Heart left ventricle (tissue), 16 donors: ENCODE measurements at places on chromosomes 2 and 18. TPM values are rescaled to one million over a fixed set of nuclear protein-coding genes. Genes with fewer than 3 reads are reported as not detected.

GRCh38 chr2:160224060-160224459 lies 24.0 kb upstream of the ITGB6 start:
- no peaks in the 10 kb centered on the region for H3K27me3 ChIP-seq
- H3K4me1 ChIP-seq, result peaks cover 39% of the 10 kb centered on the region
- H3K4me3 ChIP-seq, result no peak overlapping the region
- DNase-seq, result no peak

FOSL2 gene
- total RNA-seq, result 34.2 TPM

DNA sequence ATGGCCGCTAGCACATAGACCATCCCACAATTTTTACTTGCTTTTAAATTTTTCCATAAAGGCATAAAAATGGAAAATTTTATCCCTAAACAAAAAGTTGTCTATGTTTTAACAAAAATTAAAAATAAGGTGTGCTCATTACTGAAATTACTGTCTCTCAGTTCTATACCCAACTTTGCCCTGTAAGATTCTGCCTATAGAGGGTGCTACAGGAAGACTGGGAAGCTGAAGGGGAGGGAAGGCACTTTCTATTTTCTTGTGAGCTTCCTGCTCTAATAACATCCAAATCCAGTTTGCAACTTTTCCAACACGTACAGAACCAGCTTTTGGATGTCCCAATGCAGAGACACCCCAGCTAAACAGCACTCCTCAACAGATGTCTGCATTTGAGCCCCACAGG lies 666.9 kb downstream of the PLCL1 start:
- DNase-seq, result no peak
- H3K27ac ChIP-seq, result no peak overlapping the region
- no peak overlapping the region for H3K4me3 ChIP-seq
- no peaks in the 10 kb centered on the region for H3K4me1 ChIP-seq

ATOH8 gene
- total RNA-seq, result 103 TPM

GRCh38 chr2:42562474-42563144 lies 5.8 kb upstream of the MTA3 start:
- peaks cover under 1% of the 10 kb centered on the region for H3K4me1 ChIP-seq
- no peak overlapping the region for H3K4me3 ChIP-seq
- no peak overlapping the region for H3K27ac ChIP-seq

DNA sequence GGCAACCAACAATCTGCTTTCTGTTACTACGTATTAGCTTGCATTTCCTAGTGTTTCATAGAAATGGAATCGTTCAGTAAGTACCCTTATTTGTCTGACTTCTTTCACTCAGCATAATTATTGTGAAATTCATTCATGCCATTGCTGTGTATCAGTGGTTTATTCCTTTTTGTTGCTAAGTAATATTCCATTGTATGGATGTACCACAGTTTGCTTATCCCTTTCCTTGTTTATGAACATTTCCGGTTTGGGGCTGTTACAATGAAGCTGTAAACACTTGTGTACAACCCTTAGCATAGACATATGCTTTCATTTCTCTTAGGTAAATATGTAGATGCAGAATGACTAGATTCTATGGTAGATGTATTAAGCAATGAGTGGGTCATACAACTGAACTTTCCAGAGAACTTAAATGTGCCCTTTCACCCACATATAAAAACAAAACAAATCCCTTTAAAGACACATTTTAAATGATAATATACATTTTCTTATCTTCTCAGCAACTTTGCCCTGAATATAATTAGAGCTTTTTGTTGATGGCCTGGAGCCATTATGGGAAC lies 21.9 kb downstream of the FER1L5 start:
- H3K27me3 ChIP-seq, result no peaks in the 10 kb centered on the region
- H3K36me3 ChIP-seq, result no peaks in the 10 kb centered on the region
- no peak overlapping the region for H3K4me3 ChIP-seq
- peaks cover 7% of the 10 kb centered on the region for H3K4me1 ChIP-seq
- DNase-seq, result no peak

DNA sequence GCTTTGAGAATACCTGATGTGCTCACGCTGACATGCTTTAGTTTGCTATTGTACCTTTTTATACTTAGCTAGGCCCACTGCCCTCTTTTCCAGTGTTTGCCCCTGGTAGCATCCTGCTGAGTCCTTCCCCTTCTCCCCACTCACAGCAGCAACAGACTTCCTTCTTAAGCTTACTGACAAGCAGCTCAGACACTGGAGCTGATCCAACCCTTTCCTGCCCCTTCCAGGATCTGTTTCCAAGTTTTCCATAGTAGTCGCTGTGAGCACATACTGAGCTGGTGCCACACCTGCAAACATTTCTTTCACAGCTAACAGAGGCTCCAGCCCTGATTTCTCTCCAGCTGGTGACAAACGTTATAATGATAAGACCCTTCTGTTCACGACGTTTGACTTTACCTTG lies 991.4 kb upstream of the CELF4 start:
- no peaks in the 10 kb centered on the region for H3K27me3 ChIP-seq
- H3K36me3 ChIP-seq, result no peaks in the 10 kb centered on the region

- peaks cover 2% of the 10 kb centered on the region for H3K36me3 ChIP-seq
- H3K27me3 ChIP-seq, result no peaks in the 10 kb centered on the region
- no peak for DNase-seq
- H3K4me1 ChIP-seq, result no peaks in the 10 kb centered on the region
- H3K27ac ChIP-seq, result no peak overlapping the region
These were observed 300.3 kb downstream of the NBAS start for GRCh38 chr2:15260835-15261234.

DNA sequence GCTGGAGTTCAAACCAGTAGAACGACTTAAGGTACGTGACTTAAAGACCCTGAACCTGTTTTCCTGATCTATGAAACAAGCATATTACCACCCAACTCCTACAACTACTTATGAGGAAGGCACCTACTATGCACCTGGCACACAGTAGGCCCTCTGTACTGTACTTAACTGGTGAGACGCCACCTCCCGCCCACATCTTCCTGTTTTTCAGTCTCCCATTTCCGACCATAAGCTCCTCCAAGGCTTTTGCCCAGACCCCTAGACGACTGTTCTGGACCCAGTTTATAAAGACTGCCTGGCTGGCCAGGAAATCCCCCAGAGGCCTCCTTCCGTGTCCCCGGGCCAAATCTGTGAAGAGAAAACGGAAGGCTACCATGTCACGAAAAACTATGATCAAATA lies 1.5 kb downstream of the GALNT14 start:
- DNase-seq, result no peak
- no peaks in the 10 kb centered on the region for H3K36me3 ChIP-seq
- peaks cover 19% of the 10 kb centered on the region for H3K4me1 ChIP-seq
- H3K27me3 ChIP-seq, result peaks cover 53% of the 10 kb centered on the region
- peak overlapping the region; percentile 55 for H3K4me3 ChIP-seq
- no peak overlapping the region for H3K27ac ChIP-seq

DNA sequence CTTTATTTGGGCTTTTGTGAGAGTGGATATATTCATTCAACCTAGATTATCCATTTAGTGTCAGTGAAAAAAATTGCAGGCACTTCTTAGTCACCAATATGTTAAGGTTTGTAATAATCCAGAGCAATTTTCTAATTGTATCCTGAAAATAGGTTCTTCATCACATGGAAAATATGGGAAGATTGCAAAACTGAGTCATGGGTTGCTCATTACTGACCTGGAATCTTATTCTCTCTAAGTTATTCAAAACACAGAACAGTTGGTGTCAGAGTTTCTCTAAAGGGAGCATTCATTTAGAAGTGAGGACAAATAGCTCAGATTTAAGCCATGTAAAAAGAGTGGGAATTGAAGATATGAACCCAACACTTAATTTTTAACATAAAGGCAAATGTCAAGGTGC lies 181.3 kb downstream of the IKZF2 start:
- no peak overlapping the region for H3K27ac ChIP-seq
- no peaks in the 10 kb centered on the region for H3K36me3 ChIP-seq
- H3K4me3 ChIP-seq, result no peak overlapping the region

- no peak overlapping the region for H3K27ac ChIP-seq
- no peak overlapping the region for H3K4me3 ChIP-seq
- no peaks in the 10 kb centered on the region for H3K36me3 ChIP-seq
- H3K27me3 ChIP-seq, result no peaks in the 10 kb centered on the region
- no peak for DNase-seq
These were observed 146.1 kb upstream of the ZEB2 start for GRCh38 chr2:144666032-144666431.

MROH2A gene
- 0.75 TPM for total RNA-seq

DNA sequence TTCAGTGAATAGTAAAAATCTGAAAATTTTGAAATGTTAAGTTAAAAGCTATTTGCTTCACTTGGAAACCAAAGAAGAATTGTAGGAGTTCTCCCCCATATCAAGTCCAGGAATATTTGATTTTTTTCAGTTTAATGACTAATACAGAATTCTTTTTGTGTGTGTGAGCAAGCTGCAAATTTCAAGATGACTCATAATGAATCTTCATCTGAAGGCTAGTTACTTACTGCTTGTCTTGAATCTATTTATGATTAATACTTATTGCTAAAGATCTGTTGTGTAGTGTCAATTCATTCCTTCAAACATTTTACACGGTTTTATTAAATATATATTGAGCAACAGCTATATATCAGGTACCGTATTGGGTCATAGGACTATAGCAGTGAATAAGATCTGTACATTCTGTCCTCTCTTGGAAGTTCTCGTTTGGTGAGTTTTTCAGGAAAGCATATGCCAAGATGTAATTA lies 47.8 kb upstream of the CAVIN2 start:
- H3K4me1 ChIP-seq, result peaks cover 4% of the 10 kb centered on the region
- no peak overlapping the region for H3K4me3 ChIP-seq
- no peaks in the 10 kb centered on the region for H3K27me3 ChIP-seq
- H3K36me3 ChIP-seq, result no peaks in the 10 kb centered on the region
- DNase-seq, result no peak
- H3K27ac ChIP-seq, result no peak overlapping the region

YIPF4 gene
- total RNA-seq, result 77.5 TPM

DNA sequence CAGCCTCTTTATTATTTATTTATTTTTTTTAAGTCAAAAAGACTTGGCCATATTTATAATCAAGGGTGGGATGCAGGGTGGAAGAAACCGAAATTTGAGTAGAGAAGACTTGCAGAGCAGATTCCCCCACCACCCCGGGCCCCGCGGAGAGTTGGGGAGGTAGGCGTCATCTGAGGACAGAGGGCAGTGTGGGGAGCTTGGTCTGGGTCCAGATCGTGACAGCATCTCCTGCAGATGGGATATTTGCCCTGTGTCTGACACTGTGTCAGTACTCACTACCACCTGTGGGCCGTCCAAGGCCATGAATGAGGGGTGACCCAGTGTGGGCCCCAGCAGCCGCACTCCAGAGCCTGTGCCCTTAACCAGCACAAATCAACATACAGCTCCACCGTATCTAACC lies 10.5 kb upstream of the PRELID3A start:
- no peak overlapping the region for H3K27ac ChIP-seq
- H3K27me3 ChIP-seq, result no peaks in the 10 kb centered on the region
- no peak for DNase-seq
- H3K4me3 ChIP-seq, result no peak overlapping the region
- no peaks in the 10 kb centered on the region for H3K4me1 ChIP-seq
- no peaks in the 10 kb centered on the region for H3K36me3 ChIP-seq

C2orf15 gene
- 0.70 TPM for total RNA-seq

- H3K4me1 ChIP-seq, result no peaks in the 10 kb centered on the region
- no peaks in the 10 kb centered on the region for H3K36me3 ChIP-seq
- no peak for DNase-seq
- H3K27me3 ChIP-seq, result no peaks in the 10 kb centered on the region
- H3K27ac ChIP-seq, result no peak overlapping the region
These were observed 35.8 kb upstream of the ASPRV1 start for GRCh38 chr2:69997015-69997830.

- no peak overlapping the region for H3K27ac ChIP-seq
- H3K4me3 ChIP-seq, result no peak overlapping the region
- H3K27me3 ChIP-seq, result no peaks in the 10 kb centered on the region
- DNase-seq, result no peak
- H3K4me1 ChIP-seq, result no peaks in the 10 kb centered on the region
These were observed 36.4 kb upstream of the LMAN1 start for GRCh38 chr18:59395226-59396175.

DNA sequence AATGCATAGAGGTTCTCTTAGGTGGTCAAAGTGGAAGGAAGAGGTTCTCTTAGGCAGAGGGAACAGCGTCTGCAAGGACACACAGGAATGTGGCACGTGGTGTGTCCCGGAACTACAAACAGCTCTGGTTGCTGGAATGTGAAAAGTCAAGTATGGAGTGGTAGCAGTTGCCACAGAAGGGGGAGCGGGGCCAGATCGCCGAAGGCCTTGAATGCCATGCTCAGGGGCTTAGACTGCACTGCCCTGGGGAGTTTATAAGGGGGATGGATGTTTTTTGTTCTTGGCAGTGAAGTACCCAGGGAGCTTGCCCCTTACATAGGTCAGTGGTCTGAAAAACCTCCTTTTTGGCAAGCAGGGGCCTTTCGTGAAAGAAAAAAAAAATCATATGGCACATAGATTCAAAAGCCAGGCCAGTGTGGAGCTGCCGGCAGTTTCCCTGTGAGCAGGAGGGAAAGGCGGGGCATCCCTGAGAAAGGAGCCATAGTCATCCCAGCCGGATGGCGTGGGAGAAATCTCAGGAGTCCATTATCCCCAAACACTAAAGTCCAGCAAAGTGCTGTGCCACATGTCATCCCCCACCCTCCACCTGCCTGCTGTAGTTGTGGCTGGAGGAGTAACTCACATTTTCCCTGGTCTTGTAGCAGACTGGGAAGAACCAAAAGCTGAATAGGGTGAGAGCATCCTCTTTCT lies 45.4 kb downstream of the GORASP2 start:
- H3K36me3 ChIP-seq, result no peaks in the 10 kb centered on the region
- H3K27ac ChIP-seq, result peak overlapping the region; percentile 89
- peak overlapping the region; percentile 74 for H3K4me3 ChIP-seq
- no peaks in the 10 kb centered on the region for H3K27me3 ChIP-seq
- no peak for DNase-seq

GRCh38 chr2:189834059-189834458 lies 49.8 kb downstream of the PMS1 start:
- no peaks in the 10 kb centered on the region for H3K4me1 ChIP-seq
- H3K36me3 ChIP-seq, result no peaks in the 10 kb centered on the region
- DNase-seq, result no peak

- no peaks in the 10 kb centered on the region for H3K4me1 ChIP-seq
- H3K27me3 ChIP-seq, result no peaks in the 10 kb centered on the region
- H3K4me3 ChIP-seq, result no peak overlapping the region
- H3K36me3 ChIP-seq, result peaks cover 89% of the 10 kb centered on the region
- no peak for DNase-seq
These were observed 16.6 kb downstream of the SMC6 start for GRCh38 chr2:17736989-17737388.

DNA sequence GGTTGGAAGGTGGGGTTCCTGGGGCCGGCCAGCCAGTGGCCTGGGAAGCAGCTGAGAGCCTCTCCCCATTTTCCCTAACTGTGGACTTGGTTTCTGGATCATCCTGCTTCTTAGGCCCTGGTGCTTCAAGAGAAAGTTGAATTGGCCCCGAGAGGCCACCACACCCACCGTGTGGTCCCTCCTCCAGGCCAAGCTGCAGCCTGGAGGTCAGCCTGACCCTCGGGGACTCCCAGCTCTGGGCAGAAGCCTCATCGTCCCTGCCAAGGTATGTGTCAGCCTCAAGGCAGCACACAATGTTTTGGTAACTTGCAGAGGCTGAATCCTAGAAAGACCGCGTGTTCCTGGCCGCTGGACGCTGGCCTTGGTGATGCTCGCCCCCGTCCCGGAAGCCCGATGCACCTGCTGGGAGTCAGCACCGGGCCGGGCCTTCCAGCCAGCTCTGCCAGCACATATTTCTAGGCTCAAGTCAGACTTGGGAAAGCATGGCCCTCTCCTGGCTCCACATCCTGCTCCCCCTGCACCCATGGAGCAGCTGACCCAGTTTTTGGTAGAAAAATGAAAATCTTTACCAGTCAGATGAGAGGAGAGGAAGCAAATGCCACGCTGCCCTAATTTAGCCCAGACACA lies 72.6 kb downstream of the ACTR2 start:
- peaks cover 35% of the 10 kb centered on the region for H3K4me1 ChIP-seq
- no peaks in the 10 kb centered on the region for H3K27me3 ChIP-seq
- peak; percentile 76 for DNase-seq

- peak overlapping the region; percentile 84 for H3K27ac ChIP-seq
- peaks cover 11% of the 10 kb centered on the region for H3K4me1 ChIP-seq
- no peak for DNase-seq
- H3K36me3 ChIP-seq, result peaks cover 3% of the 10 kb centered on the region
- peak overlapping the region; percentile 76 for H3K4me3 ChIP-seq
- H3K27me3 ChIP-seq, result no peaks in the 10 kb centered on the region
These were observed 702 bp downstream of the OLA1 start for GRCh38 chr2:174247474-174248186.
